ENCODE measurements at places on chromosomes 7 and 10. TPM values are rescaled to one million over a fixed set of nuclear protein-coding genes. Genes with fewer than 3 reads are reported as not detected.

The RBP4 gene
- polyA plus RNA-seq = 0.25 TPM

The SHH gene
- polyA plus RNA-seq = not detected

The HYAL4 gene
- polyA plus RNA-seq = not detected

GRCh38 chr7:33630359-33630758 is 275.0 kb upstream of the BMPER start:
- no peak overlapping the region for H3K27ac ChIP-seq
- no peaks in the 10 kb centered on the region for H3K4me1 ChIP-seq
- no peaks in the 10 kb centered on the region for H3K36me3 ChIP-seq
- no peaks in the 10 kb centered on the region for H3K27me3 ChIP-seq
- H3K4me3 ChIP-seq = no peak overlapping the region

Data from CD14-positive monocyte (primary cell).